Stimulated activated CD8-positive, alpha-beta memory T cell treated with anti-CD3 and anti-CD28 coated beads, Interleukin-2, amount 100 ng/mL, for 1 hour (primary cell): ENCODE measurements at places on chromosomes 5 and 9.

DNA sequence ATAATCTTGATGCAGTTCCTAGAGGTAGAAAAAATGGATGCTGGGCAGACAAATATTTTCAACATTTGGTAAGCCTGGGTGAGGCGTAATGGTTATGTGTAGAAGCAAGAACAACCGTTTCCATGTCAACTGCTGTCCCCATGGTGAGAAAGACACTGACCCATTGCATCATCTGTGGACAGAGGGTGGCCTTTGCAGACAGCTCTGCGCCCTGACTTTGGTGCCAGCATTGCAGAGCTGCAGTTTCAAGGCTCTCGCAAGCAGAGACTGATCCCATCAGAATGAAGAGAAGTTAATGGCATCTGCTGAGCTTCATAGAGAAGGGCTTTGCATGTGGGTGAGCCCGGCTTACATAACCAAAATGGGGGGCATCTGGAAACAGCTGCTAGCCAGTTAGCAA, 179.0 kb upstream of the ADRA1B start:
- no peak for DNase-seq

- no peak for DNase-seq
These were observed 53.1 kb downstream of the HCN1 start for GRCh38 chr5:45643056-45643455.

DNA sequence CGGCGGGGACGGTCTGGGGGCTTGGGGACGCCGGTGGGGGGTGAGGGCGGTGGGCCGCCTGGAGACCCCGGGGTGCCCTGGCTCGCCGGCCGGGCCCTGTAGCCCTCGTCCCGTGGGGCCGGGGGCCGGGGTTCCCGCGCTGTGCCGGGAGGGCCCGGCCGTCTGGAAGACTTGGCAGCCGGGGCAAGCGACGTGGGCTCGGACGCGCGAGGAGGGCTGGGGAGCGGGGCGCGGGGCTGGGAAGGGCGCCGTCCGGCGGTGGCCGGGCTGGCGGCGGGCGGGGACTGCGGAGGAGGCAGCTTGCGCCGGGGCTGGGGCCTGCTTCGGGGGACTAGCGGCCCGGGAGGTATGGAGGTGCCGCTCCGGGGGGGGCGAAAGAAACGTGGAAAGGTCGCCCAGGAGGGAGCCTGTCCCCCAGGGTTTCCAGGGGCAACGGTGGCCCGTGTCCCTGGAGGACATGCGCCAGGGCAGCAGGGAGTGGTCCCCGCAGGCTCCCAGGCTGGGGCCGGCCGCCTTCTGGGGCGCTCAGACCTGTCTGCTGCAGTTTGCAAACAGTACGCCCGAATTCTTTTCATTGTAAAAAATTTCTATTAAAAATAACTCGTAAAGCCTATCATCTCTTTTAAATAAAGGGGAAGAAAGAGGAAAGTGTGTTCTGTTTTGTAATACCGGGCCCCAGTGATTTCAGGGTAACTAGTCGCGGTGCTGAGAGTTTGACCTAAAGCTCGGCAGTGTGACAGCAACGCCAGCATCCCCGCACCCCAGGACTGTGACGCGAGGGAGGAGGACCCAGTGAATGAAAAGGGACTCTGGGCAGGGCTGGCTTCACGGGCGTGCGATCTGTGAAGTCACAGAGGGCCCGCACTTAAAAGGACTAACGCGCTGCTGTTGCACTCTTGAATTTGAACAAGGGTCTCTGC, 752 bp upstream of the ANKH start:
- no peak for DNase-seq

DNA sequence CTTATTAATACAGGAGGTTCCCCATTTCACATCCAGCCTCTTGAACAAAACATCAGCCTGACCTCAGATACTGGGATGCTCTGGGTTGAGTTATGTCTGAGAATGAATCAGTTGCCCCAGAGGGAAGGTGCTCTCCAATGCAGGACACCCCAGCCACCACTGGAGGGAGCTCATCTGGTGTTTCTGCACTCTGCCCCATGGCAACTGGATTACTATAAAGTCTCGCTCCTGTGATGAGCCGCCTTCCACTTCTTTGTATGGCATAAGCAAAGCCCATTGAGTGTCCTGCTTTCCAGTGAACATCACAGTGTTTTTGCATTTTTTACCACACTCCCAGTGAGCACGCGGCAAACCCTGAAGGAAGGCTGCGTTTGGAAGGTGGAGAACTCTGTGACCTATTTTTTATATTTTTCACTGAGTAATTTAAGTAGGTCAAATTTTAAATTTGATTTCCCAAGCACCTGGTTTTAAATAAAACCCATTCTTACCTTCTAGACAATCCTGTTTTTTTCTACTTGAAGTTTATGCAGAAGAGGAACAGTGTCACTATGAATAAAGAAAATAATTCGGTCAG, 176.9 kb upstream of the WWC1 start:
- DNase-seq, result no peak

GRCh38 chr5:83031381-83031780, 45.8 kb downstream of the TMEM167A start:
- no peak for DNase-seq
